Placental pericyte (primary cell): ENCODE measurements at places on chromosomes 13 and 19. TPM values are rescaled to one million over a fixed set of nuclear protein-coding genes. Genes with fewer than 3 reads are reported as not detected.

Gene PPFIA3
- 1.1 and 3.1 TPM in 2 replicates for total RNA-seq

Gene FAM32A
- 102 and 108 TPM in 2 replicates for total RNA-seq

Gene PPM1N
- 0.43 and 1.5 TPM in 2 replicates for total RNA-seq

Gene STX10
- 63.0 and 69.0 TPM in 2 replicates for total RNA-seq

Gene C19orf33
- not detected in 2 replicates for total RNA-seq

Gene PTGIR
- 6.7 and 10.1 TPM in 2 replicates for total RNA-seq

Gene CARM1
- 27.1 and 58.0 TPM in 2 replicates for total RNA-seq

Gene NBEA
- total RNA-seq = 4.0 and 5.9 TPM in 2 replicates

Gene KLK15
- total RNA-seq = not detected in 2 replicates

Gene IL27RA
- total RNA-seq = 0.88 and 2.4 TPM in 2 replicates

Gene ZNF577
- 5.3 and 5.5 TPM in 2 replicates for total RNA-seq

Gene TMEM147
- total RNA-seq = 64.1 and 66.6 TPM in 2 replicates

Gene KIR2DL4
- not detected in 2 replicates for total RNA-seq

Gene CGB1
- not detected in 2 replicates for total RNA-seq

Gene PEG3
- 0.14 and 0.44 TPM in 2 replicates for total RNA-seq

Gene ZNF726
- 0.66 and 8.9 TPM in 2 replicates for total RNA-seq

Gene MAN2B1
- 40.5 and 48.8 TPM in 2 replicates for total RNA-seq

Gene ZNF296
- 0.57 TPM in 1 of 2 replicates, not detected in the other for total RNA-seq

Gene FXYD3
- total RNA-seq = not detected in 2 replicates

Gene IGFL1
- not detected in 2 replicates for total RNA-seq

Gene ENOX1
- 0.57 and 5.0 TPM in 2 replicates for total RNA-seq

Gene FGF22
- not detected in 2 replicates for total RNA-seq

Gene STOML3
- not detected in 2 replicates for total RNA-seq

Gene LILRB1
- total RNA-seq = not detected in 2 replicates

Gene HCST
- 0.44 and 0.86 TPM in 2 replicates for total RNA-seq

Gene B3GNT8
- 0.66 and 1.7 TPM in 2 replicates for total RNA-seq
